Skin of body (tissue), 3 donors: ENCODE measurements at places on chromosomes 7 and 10.

- no peak for DNase-seq
Observed at GRCh38 chr7:71782051-71782450, 630.1 kb downstream of the CALN1 start.

GRCh38 chr10:129837909-129838582, 126.0 kb downstream of the EBF3 start:
- DNase-seq: no peak

- DNase-seq: no peak
Observed at GRCh38 chr10:92574548-92575261, 812 bp upstream of the IDE start.

DNA sequence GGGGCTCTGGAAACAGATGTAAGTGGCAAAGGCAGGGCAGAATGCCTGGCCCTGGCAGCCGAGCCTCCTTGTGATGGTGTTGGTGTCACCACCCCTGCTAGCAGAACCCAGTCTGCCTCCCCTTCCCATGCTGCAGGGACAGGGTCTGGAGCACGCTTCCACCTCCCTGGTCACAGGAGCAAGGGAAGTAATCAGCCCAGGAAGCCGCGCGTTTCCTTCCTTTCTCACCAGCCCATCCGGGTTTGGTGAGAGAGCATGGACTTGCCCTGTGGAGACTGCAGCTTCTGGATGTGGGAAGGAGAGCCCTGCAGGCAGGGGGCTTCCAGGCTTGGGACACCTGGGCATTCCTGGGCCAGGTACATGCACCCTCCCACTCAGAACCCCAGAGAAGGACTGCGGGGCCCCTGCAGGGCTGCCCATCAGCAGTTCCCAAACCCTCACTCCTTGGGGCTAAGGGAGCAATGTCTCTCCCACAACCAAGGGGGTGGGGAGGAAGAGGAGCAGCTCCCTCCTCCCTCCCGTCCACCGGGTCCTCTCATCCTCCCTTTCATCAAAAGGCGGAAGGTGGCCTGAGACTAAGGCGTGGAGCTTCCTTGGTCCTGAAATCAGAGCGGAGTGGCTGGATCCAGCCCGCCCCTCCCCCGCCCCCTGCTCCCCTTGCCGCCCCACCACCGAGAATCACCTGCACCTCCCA, 1.8 kb downstream of the MMRN2 start:
- DNase-seq: no peak

GRCh38 chr7:85177316-85177715, 9.5 kb downstream of the SEMA3D start:
- peak; percentile 91 for DNase-seq

- peak; percentile 30 for DNase-seq
Observed at GRCh38 chr7:41705109-41705901, 2.4 kb upstream of the INHBA start.

DNA sequence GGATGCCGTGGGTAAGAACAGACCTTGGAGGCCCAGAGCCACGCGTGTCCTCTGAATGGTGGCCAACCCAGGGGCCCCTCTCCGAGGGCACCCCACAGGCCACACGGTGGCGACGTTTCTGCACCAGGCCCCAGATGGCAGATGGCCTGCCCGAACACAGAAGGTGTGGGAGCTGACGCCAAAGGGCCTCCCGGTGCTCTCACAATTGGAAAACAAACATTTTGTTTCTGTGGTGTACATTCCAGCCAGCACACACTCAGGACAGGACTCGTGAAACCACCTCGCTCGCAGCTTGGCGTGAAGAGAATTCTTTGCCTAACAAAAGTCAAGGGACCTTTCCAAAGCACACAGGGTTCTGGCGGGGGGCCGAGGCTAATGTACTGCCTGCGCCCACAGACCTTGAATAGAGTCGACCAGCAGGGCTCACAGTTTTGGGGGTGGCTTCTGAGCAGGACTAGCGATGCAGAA, 112.1 kb downstream of the FAM53B start:
- no peak for DNase-seq

DNA sequence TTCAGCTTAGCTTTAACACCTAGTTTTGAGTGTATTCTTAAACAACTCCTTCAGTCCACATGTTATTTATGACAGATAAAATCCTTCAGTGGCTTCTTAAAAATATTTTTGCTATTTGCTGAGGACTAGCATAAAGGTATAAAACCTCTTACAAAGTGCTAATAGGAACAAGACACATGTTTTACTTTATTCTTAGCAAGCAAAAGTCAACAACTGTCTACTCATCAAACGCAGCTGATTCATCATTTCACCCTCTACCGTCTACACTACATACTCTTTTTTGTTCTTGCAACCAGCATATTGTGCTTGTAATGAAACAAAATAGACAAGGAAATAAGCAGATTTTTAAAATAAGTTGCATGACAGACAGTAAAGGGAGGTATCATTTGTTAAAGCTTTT, 319.7 kb downstream of the SNX13 start:
- DNase-seq: no peak
